NCI-H1092 (cell line): ENCODE measurements at places on chromosomes 7 and 10.

- no peak for DNase-seq
Observed at GRCh38 chr10:72087969-72088888, at the start of gene SPOCK2. SPOCK2 (minus strand) TSS chr10:72088551; CDS start chr10:72088328, 223 bp downstream.

DNA sequence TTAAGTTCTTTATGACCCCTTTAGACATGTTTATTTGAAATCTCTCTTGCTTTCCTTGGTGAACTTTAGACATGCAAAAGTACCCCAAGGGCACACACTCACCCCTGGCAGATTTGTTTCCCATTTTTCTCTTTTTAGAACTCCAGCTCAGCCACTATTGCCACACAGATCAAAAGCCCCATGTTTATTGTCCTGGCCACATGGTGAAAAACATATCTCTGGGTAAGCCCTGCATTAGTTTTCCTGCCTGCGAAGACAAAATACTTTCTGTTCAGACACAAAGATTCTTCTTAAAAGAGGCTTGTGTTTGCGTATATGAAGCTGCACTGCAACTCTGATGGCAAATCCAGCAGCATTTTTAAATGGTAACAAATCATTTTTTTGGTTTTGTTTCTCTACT is 200.0 kb downstream of the POLR1F start:
- DNase-seq = no peak

DNA sequence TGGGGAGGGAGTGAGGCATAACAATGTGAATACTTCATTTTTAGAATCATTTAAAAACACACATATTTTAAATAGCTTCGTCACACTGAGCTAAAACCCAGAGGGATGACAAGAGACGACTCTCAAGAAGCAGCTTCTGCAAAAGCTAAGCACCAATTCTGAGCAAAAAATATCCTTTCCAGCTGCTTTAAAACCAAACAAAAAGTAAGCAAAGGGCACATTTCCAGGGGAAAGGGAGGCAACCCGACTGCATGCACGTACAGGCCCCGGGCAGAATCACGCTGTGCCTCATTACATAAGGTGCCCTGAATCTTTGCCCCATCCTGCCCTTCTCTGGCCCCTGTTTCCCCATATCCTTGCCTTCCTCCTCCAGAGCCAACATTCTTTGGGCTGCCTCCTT is 78.4 kb downstream of the DGKI start:
- no peak for DNase-seq

- no peak for DNase-seq
Observed at GRCh38 chr7:84139986-84140729, 54.4 kb downstream of the SEMA3A start.

- DNase-seq = no peak
Observed at GRCh38 chr7:157541295-157542067, 204.7 kb downstream of the DNAJB6 start.

- peak; percentile 89 for DNase-seq
Observed at GRCh38 chr7:732094-732541, 5.0 kb upstream of the PRKAR1B start.

GRCh38 chr10:83734278-83734677 is 405.0 kb upstream of the GHITM start:
- DNase-seq = no peak

DNA sequence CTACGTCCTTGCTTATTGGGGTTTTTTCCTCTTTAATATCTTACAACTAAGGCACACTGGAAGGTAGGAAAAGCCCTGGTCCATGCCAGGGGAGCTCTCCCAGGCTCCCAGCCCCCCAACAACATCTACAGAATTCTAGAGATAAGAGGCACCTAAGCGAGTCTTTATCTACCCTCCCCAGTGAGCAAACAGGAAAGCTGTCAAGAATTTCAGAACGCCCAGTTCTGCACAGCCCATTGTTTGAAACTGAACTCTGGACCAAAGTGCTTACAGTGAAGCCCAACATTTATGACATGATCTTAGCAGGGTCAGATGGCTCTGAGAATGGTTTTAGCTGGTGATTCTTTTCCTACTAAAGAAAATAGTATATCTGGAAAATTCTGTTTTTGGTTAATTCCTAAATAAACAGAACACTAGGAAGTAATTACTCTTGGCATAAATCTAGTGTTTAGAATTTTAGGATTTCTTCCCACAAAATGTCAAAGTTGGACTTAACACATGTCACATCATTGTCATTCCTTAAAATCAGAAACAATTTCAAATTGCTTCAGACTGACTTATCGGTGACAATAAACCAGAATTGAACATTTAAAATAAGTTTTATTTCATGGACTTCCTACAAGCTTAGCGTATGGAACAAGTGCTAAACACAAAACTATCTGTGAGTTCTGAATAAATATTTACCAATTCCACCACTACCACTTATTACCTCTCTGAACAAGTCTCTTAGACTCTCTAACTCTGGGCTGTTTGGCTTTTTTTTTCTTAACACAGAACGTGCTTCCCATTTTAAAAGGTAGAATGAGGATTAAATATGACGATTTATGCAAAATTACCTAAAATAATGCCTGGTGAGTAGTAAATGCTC is 31.3 kb upstream of the RNF32 start:
- DNase-seq = no peak

DNA sequence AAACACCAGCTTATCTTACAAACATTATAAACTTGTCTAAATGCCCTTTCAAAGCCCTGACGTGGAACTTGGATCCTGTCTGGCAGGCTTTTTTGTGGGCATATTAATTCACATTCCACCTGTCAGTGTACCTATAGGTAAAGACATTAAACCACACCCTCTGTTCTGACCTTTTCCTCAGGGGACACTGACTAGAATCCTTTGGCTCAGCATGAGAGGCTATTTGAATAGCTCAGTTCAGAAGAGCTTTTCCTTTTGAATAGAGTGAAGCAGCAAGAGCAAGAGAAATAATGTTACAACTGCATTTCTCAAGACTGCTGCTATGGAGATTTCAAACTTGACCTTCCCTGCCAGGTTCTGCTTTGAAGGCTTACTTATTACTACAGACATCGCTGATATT is 76.9 kb downstream of the CYP51A1 start:
- no peak for DNase-seq

GRCh38 chr10:100568912-100569311 is 33.2 kb downstream of the HIF1AN start:
- no peak for DNase-seq
